Heart right ventricle (tissue), 16 donors: ENCODE measurements at places on chromosomes 1 and 21. TPM values are rescaled to one million over a fixed set of nuclear protein-coding genes. Genes with fewer than 3 reads are reported as not detected.

The LRRIQ3 gene
- 0.79 TPM for total RNA-seq

The OLFML2B gene
- 1.2 TPM for total RNA-seq

The CYP4Z1 gene
- not detected for total RNA-seq

The DDR2 gene
- 17.2 TPM for total RNA-seq

The PTGER3 gene
- 0.77 TPM for total RNA-seq

The NBPF6 gene
- total RNA-seq: not detected

The GPATCH2 gene
- 6.5 TPM for total RNA-seq

The NBPF26 gene
- 21.2 TPM for total RNA-seq

- DNase-seq: no peak
These were observed 39.3 kb downstream of the TBX15 start for GRCh38 chr1:118948846-118949245.

DNA sequence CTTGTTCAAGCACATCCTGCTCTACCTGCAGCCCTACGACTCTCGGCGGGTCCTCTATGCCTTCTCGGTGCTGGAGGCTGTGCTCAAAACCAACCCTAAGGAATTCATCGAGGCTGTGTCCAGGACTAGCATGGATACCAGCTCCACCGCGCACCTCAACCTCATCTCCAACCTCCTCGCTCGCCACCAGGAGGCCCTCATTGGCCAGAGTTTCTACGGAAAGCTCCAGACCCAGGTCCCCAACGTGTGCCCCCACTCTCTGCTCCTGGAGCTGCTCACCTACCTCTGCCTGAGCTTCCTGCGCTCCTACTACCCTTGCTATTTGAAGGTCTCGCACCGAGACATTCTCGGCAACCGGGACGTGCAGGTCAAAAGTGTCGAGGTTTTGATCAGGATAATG, 74.3 kb upstream of the MORC3 start:
- no peak for DNase-seq

DNA sequence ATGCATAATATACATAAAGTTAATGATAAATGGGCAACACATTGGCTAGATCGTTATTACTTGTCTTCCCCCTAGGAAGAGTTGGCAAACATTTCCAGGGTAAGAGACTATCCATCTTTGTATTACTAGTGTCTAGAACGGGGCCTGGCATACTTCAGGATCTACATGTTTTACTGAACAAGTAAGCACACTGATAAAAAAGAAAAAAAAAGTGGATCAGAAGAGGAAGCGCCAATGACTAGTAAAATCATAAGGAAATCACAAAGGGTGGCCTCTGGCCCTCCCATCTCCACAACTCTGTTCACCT, 482 bp downstream of the TM2D1 start:
- DNase-seq: no peak

- DNase-seq: no peak
These were observed 53.1 kb downstream of the PHC2 start for GRCh38 chr1:33377756-33378155.

DNA sequence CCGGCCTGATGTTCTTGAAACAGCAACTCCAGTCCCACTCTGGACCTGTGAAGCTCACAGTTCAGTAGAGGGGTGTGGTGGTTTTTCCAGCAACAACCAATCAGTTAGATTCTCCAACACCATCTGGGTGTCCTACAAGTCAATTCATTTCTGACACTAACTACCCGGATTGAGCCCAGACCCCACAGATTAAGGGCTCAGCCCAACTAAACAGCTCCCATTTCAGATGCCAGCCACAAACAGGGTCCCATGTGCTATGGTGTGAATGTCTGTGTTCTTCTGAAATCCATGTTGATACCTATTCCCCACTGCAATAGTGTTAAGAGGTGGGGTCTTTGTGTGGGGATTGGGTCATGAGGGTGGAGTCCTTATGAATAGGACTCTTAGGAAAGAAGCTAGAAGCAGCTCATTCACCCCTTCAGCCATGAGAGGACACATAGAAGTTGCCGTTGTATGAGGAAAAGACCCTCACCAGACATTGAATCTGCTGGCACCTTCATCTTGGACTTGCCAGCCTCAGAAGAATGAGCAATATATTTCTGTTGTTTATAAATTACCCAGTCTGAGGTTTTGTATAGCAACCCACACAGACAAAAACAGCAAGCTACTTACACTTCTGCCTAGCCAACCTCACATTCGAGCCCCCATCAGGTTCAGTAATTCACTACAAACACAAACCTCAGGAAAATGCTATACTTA, 53.6 kb downstream of the IRF2BP2 start:
- no peak for DNase-seq

DNA sequence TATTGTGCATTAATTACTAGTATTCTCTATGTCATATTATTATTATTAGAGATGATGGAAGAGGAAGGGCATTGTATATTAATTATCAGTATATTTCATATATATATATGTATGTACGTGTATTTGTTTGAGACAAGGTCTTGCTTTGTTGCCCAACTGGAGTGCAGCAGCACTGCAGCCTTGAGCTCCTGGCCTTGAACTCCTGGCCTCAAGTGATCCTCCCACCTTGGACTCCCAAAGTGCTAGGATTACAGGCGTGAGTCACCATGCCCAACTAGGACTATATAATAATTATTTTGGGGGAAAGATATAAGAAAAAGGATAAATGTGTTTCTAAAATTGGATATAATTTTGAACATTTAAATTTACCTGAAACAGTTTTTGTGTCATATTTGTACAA, 63.2 kb upstream of the USP24 start:
- no peak for DNase-seq

GRCh38 chr1:8238141-8239038, 79.5 kb upstream of the SLC45A1 start:
- DNase-seq: no peak

DNA sequence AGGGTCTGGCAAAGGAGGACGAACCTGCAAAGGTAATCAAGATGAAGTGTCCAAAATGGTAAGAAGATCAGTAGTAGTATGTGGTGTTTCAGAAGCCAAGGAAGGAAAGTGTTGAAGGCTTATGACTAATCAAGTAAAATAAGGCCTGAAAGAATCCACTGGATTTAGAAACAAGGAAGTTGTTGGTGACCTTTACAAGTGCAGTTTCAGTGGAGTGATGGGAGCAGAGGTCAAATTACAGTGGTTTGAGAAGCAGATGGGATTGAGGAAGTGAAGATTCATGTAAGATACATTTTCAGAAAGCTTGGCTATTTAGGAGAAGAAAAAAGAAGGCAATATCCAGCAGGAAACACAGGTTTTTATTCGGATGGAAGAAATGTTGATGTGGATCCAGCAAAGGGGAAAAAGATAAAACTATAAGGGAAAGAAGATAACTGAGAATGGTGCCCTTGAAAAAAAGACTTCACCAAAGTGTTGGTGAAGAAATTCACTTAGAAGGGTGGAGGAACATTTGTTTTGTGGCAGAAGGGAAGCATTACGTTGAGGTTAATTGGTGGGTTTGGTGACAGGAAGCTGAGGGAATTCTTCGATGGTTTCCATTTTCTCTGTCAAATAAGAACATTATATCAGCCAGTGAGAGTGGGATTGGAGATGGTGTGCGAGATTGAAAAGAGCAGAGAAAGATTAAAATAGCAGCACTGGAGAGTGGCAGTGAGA, 2.1 kb downstream of the ARMH1 start:
- DNase-seq: no peak

DNA sequence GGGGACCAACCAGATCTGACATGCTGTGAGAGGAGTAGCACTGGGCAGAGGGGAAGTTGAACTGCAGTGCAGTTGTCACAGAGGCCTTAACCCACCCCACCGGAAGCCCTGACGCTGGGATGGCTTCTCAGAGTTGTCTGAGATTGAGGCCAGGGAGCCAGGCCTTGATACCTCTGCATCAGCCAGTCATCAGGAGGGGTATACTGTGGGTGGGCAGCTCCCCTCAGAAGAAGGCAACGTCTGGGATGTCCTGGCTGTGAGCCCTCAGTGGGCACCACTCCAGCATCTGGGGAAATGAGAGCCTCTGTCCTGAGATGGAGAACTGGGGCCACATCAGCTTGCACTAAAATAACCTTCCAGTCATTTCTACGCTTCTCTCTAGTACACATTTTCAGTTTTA, 47.9 kb upstream of the BCAR3 start:
- no peak for DNase-seq

DNA sequence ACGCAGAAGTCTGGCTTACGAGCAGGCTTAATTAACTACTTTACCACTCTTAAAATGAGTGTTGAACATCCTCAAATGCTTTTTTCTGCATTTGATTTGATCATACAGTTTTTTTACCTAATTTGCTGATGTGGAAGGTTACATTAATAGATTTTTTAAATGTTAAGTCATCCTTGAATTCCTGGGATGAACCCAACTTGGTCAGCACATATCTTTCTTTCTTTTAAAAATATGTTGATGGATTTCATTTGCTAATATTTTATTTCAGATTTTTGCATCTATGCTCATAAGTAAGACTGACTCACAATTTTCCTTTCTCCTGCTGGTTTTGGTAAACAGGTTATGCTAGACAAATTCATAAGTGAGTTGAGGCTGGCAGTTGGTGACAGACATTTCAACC, 82.9 kb downstream of the LHX4 start:
- no peak for DNase-seq

GRCh38 chr1:109631513-109632505, 12.2 kb downstream of the AMPD2 start:
- DNase-seq: no peak

GRCh38 chr1:67308136-67308535, 463 bp downstream of the IL12RB2 start:
- no peak for DNase-seq

- DNase-seq: no peak
These were observed 640.4 kb downstream of the USP25 start for GRCh38 chr21:16370186-16370585.

DNA sequence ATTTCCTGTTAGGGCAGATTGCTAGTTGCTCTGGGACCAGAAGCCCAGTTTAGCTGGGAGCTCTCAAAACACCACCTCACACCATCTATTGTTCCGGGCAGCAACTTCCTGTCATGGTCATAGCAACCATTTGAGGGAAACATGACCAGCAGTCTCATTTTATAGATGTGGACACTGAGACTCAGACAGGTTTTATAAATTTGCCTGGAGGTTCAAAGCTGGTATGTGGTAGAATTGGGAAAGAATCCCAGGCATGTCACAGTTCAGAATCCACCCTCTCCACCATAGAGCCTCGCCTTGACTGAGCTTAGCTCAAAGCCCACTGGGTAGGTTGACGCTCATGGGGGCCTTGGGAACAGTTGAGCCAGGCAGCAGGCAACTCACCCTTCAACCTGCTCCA, 14.0 kb upstream of the TRIM67 start:
- DNase-seq: no peak
